Natural killer cell treated with Interleukin-12 subunit alpha and Interleukin-12 subunit beta and Interleukin-15 and Interleukin-18, amount 100 ng/mL, for 72 hours (primary cell): ENCODE measurements at places on chromosomes 7 and 10.

- DNase-seq = no peak
These were observed 45.9 kb downstream of the HIPK2 start for GRCh38 chr7:139731802-139732470.

- DNase-seq = no peak
These were observed 130.1 kb downstream of the ELMO1 start for GRCh38 chr7:37318541-37318940.

- no peak for DNase-seq
These were observed 4.8 kb downstream of the GRIFIN start for GRCh38 chr7:2471396-2471795.

DNA sequence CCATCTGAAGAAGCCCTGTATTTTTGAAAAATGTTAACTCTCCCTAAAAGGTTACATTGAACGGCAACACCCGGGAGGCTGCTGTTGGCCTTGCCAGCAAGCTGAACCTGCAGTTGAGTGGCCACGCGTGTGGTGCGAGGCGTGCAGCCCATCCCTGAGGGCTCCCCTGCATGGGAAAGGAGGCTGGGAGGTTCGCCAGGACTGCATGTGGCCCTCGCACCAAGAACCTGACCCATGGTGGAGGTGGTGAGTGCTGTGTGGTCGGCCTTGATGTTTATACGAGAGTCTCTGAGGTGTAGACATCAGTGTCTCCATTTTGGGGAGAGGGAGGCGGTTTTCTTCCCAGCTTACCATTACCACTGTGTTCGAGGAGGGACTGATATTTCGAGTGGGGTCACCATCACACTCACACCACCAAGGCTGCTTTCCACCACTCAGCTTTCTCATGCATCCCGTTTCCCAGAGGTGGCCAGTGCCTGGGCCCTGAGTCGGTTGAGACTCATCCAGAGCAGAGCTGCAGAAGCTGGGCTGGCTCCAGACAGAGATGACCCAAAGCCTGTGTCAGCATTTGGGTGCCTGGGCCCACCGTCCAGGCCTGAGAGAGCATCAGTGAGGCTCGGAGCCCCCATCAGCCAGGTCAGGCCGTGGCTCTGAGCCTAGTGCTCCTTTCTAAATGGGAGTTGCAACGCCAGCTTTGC lies 222.6 kb downstream of the EBF3 start:
- DNase-seq = no peak

DNA sequence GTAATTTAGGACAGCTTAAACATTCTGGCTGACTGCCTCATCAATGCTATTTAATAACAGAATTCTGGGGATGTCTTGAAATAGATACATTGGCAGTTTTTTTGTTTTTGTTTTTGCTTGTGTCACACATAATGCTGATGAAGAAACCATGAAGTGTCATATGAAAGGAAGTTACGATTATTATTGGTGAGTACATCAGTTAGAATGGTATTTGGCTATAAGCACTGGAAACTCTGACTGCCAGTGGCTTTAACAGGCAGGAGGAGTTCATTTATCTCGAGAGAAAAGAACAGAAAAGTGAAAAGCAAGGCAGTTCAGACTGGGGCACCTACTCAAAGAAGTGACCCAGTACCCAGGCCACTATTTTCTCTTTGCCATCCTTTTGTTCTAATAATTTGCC lies 18.1 kb downstream of the LSM8 start:
- no peak for DNase-seq

GRCh38 chr10:62044566-62044965 lies 143.1 kb downstream of the ARID5B start:
- DNase-seq = no peak

DNA sequence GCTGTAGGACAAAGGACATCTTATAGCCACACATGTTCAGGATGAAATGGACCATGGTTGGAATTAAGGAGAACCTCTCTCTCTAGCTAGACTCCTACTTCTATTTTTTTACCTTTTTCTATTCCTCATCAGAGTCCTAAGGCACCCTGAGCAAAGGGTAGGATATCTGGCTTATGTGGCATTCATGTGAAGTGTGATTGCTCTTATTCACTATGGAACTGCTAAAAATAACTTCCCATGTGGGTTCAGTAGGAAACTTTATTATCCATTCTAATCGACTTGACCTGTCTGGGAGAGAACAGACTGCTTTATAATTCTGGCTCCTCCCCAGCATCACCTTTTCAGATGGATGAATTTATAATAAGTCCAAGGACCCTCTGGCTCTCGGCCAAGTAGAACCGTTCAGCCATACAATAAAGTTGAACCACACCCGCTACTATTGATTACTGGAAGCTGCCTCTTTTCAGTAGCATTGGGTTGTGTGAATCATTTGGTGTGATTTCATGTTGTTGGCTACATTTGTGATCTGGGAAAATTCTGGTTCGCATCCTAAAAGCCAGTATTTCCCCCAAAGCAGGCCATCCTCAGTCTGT lies 117.5 kb downstream of the NRF1 start:
- no peak for DNase-seq

GRCh38 chr10:5447056-5447455 lies 34.7 kb downstream of the NET1 start:
- no peak for DNase-seq

- no peak for DNase-seq
These were observed 89.3 kb downstream of the GRK5 start for GRCh38 chr10:119296703-119297102.

GRCh38 chr10:61319386-61320256 lies 133.6 kb downstream of the TMEM26 start:
- DNase-seq = no peak

DNA sequence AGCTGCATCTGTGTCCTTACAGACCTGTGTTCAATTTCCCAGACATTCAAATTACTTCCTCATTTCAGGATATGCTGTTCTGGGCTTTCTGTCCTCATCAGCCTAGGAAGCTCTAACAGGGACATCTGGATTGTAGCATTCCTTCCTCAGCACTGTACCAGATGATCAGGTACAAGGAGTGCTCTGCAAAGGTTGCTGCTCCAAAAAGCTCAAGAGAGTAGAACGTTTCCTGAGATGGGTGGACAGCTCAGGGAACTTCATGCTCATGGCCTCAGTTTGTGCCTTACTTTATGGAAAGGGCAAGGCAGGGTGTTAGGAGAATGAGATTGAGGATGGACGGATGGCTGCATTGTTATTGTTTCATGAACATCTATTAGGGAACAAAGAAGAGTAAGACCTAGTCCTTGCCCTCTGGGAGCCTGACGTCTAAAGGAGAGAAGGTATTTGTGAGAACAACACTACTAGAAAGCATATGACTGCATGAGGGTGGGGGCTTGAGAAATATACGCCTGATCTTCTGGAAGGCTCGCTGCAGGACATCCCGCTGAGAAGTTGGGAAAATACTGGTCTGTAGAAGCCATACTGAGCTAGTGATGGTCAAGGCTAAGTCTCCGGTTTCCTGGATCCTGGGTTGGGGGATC lies 10.5 kb upstream of the ZNF212 start:
- DNase-seq = no peak

DNA sequence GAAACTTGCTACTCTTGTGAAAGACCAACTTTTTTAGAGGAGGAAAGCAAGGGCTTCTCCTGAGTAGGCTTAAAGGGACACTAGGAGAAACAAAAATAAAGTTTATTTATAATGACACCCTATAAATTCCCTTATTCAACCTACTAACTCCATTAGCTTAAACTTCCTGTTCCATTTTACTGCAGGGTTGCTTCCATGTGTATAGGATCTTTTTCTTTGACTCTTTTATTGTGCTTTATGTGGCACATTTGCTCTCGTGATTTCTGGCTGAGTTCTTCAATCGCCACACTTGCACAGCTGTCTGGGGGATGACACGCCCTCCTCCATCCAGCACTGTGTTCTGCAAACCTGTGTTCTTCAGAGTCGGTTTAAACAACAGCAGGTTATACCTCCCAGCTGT lies 225.7 kb upstream of the NPVF start:
- DNase-seq = no peak

DNA sequence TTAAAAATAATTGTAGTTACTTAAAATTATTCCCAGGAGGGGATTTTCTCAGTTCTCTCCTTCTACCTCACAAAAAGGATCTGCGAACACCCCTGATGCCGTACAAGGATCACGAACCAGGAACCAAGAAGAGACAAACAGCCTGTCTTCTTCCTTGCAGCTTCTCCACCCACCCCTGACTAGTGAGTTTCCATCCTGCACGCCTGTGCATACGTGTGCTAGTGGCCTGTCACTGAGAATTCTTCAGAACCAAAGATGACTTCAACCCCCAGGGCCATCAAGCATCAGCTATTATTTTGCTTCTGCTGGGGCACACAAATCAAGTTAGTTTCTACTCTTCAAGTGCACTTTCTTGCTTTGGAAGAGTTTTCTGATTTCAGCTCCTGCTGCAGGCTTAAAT lies 175.5 kb upstream of the KLF6 start:
- no peak for DNase-seq

DNA sequence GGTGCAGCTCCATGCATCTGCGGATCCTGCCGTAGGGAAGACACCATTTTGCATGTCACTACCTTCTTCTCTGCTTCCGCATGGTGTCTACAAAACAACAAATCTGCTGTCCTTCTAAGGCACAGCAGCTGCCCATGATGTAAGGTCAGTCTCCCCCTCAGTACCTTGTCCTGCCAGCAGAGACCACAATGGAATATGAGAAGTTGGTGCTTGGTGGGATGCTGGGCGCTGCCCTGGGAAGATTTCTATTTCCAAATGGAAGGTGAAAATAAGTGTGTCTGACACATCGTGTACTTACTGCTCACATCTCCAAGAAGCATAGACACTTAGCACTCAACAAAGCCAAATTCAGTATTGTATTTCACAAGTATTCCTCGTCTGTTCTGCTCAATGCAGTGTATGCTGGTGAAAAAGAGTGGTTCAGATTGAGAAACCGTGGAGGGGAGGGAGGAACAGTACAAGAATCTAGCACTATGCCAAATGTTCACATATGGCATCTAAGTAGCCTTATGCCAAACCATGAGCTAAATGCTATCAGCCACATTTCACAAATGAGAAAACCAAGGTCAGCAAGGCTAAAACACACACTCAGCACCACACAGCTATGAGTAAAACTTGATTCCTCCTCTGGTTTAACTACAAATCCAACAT lies 95.0 kb downstream of the GRB10 start:
- no peak for DNase-seq

GRCh38 chr10:1160561-1161314 lies 104.6 kb downstream of the WDR37 start:
- DNase-seq = no peak

DNA sequence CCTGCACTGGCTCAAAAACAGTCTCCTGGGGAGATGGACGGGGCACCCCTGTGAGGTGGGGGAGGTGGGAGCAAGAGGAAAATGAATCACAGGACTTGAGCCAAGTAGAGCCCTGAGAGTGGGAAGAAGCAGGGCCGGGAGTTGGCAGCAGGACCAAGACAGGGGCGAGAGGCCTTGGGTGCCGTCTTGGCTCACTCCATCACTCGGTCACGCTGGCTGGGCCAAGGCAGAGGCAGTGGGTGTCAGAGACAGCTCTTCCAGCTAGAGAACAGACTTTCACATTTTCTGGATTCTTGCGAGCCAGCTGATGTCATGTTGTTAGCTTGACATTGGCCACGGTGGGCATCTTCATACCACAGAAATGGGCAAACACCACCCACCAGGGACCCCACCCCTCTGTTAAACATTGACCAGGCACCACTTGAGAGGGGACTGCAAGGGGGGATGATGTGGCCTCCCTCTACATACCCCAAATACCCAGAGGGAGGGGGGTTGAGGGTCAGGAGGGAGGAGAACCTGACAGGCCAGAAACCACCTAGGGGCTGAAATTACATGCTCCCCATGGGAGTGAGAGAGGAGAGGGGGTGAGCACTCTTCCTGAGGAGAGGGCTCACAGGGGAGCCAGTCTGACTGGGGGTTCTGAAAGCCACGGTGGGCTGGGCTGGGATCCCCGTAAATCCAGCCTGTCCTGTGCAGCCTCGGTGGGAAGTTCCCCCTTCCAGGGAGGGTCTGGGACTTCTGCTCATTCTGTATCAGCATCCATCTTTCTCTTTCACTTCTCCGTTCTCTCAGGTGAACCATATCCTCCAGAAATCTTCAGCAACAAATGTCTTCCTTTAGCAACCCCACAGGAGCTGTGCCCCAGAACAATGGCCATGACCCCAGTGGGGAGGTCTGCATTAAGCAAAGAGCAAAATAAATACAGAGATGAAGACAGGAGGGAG lies 19.6 kb downstream of the CAMK2B start:
- no peak for DNase-seq

- DNase-seq = no peak
These were observed 11.0 kb downstream of the PYROXD2 start for GRCh38 chr10:98403812-98404504.

- DNase-seq = no peak
These were observed 56.5 kb downstream of the LMBR1 start for GRCh38 chr7:156836443-156836842.
